ENCODE measurements at places on chromosomes 2 and 18.

DNA sequence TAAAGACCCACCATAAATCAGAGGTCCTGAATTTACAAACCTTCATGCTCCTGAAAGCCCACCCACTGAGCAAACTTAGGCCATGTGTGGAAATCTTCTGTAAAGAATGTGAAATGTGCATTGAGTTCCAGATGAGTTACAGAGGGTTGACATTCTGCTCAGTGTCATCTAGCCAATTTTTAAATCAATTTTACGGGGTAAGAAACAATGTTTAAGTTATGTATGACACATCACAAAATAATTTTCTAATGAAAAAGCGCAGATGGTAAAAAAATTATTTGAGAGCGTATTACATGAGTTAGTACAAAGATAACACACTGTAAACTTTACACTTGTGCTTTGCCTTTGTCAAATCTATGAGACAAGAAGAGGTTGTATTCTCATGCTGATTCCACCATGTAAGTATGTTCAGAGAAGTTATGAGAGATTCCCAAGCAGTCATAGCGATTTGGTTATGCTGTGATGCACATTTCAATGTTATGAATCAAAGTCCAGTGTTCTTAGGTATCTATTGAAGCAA is 446.3 kb downstream of the ADCYAP1 start:
- peak; percentile 5 for DNase-seq

- DNase-seq, result no peak
Observed at GRCh38 chr2:20868377-20868776, 45.5 kb upstream of the LDAH start.

DNA sequence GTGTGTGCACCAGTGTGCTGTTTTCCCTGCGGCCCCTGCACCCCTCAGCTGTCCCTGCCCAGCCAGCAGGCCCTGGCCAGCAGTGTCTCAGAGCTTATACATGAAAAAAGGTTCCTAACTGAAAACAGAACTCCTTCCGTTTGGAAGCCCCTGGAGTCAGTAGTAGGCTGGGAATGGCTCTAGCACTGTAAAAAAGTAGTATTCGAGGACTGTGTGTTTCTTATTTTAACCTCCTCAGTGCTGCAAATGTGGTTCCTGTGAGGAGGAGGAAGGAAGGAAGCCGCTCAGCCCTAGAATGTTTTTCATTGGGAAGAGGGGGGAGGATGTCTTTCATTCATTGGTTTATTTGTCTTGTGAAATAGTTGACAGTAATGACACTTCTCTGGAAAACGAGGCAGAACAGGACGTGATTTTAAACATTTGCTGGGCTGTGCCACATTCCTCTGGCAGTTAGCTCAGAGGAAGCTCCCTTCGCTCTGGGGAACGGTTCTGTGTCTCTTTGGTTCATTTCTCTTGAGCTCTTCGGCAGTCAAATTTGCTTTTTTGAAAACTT is 103.5 kb downstream of the SPTBN1 start:
- peak; percentile 87 for DNase-seq

- peak; percentile 81 for DNase-seq
Observed at GRCh38 chr2:170571612-170572011, 143.5 kb upstream of the SP5 start.

- DNase-seq, result no peak
Observed at GRCh38 chr2:187118331-187119099, 269.5 kb upstream of the ZSWIM2 start.

- no peak for DNase-seq
Observed at GRCh38 chr2:54289917-54290316, 33.9 kb upstream of the TSPYL6 start.

Data from fibroblast of skin of abdomen (primary cell).